Fibroblast of skin of scalp (primary cell): ENCODE measurements at places on chromosomes 16 and 17.

- DNase-seq, result no peak
Measured at GRCh38 chr16:4689864-4690704, 3.3 kb upstream of the NUDT16L1 start.

GRCh38 chr17:74491626-74492025 lies 25.2 kb downstream of the CD300A start:
- no peak for DNase-seq

DNA sequence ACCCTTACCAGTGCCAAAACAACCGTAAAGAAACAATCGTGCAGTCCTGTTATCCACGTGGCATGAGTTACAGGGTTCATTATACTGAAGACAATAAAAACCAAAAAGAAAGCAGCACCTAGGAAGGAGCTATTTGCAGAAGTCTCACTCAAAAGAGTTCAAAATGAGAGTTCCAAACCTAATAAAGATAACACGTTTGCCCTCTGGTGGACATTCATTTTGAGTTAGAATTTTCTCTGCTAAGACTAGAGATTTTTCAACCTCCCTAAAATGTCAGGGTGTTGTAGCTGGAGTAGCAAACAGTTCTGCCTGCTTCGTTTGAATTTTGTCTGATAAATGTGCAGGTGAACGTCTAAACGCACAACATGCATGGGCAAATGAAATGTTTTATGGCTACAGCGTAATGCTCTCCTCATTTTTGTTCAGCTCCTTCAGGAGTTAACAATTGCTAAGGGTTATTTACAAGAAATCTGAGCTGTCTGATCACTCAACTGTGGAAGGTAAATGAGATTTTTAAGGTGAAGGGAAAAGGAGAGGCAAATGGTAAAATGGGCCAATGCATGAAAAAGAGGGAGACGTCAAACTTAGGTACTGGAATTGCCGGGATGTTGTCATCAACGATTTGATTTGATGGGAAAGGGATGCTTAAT lies 1067.9 kb upstream of the EEF2KMT start:
- no peak for DNase-seq

DNA sequence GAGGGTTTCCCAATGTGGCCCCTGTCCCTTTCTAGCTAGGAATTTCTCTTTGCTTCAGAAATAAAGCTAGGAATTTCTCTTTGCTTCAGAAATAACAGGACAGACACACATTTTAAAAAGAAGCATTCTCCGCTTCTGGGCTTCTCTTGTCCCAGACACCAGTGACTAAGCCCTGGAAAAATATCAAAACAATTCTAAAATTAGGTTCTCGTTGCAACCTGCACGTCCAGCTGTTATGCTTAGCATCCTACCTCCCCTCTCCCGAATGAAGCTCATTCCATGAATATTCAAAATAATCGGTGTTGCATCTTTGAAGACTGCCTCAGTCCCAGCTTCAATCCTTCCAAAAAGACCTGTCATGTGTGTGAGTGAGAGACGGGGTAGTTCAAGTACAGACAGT lies 45.6 kb upstream of the WSCD1 start:
- no peak for DNase-seq

GRCh38 chr16:5903153-5903552 lies 805.6 kb upstream of the EEF2KMT start:
- no peak for DNase-seq

DNA sequence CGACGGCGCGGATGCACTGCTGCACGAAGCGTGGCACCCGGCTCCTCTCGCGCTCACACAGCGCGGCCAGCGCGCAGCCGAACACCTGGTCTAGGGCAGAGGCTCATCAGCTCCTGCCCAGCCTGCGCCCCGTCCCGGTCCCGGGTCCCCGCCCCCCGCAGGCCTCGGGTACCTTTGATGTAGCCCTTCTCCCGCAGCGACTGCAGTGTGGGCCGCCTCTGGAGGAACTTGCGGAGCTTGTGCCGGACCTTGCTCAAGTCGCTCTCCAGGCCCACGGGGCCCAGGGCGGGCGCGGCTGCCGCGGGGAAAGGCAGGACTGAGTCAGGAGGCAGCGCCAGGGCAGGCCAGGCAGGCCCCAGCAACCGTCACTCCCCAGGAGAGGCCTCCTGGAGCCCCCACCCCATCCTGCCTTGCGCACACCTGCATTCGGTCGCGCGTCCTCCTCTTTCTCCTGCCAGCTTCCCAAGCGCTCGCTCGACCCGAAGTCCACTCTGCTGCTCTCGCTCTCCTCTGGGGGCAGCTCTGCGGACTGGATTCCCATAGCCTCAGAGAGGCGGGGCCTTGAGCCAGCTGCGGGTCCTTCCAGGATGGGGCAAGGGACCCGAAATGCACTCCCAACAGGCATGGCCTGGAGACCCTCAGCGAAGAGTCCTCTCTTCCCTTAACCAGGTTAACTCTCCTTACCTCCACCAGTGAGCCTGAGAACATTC lies 36.0 kb downstream of the ARHGAP27 start:
- no peak for DNase-seq

DNA sequence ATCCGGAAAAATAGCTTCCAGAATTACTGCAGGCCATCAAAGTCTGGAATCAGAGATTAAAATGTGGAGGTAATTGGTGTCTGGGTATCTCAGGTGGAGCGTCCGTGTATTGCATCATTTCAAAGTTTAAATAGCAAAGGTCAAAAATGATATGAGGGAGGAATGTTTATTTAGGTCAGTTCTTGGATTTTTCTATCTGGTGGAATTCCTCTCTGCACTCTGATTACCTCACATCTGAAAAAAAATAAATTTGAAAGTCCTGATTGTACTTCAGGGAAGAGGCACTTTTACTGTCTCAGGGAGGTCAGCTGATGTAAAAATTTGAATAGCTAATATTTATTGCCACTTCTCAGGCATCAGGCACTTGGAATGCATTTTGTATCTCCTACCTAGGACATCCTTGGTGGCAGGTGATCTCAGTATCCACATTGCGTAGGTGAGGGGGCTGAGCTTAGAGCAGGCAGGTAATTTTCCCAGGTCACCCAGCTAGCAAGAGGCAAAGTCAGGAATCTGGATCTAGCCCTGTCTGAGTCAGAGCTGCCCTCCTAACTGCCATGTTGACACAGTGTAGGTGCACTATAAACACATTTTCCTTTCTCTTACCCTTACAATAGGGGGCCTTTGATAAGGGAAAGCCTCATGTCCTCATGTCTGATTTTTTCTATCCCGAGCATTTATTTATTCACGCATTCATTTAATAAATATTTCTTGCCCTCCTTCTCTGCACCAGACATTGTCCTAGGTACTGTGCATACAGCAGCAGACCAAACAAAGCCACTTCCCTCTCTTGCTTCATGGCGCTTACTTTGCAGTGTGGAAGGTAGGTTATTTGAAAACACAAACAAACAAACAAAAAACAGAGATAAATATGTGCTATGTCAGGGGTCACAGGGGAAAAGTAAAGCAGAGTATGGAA lies 454.3 kb downstream of the HAPSTR1 start:
- DNase-seq, result no peak

- DNase-seq, result peak; percentile 94
Measured at GRCh38 chr17:44533533-44534246, 23.6 kb upstream of the FZD2 start.

- no peak for DNase-seq
Measured at GRCh38 chr17:3915581-3915994, 677 bp downstream of the P2RX1 start.

GRCh38 chr17:55830699-55831471 lies 80.0 kb downstream of the PCTP start:
- DNase-seq, result no peak

DNA sequence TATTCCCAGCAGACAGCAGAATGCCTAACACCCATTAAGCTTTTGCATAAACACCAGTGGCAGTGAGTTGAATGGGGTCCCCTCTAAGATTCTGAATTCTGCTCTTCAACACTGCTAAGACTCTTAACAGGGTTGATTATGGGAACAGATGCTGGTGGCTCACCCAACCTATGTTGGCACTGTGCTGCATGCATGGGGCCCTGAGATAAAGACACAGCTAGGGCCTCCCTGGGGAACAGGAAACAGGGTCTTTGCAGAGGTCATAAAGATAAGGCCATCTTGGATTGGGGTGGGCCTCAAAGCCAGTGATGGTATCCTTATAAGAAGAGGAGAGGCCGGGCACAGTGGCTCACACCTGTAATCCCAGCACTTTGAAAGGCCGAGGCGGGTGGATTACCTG lies 190.8 kb downstream of the SLC39A11 start:
- DNase-seq, result no peak

DNA sequence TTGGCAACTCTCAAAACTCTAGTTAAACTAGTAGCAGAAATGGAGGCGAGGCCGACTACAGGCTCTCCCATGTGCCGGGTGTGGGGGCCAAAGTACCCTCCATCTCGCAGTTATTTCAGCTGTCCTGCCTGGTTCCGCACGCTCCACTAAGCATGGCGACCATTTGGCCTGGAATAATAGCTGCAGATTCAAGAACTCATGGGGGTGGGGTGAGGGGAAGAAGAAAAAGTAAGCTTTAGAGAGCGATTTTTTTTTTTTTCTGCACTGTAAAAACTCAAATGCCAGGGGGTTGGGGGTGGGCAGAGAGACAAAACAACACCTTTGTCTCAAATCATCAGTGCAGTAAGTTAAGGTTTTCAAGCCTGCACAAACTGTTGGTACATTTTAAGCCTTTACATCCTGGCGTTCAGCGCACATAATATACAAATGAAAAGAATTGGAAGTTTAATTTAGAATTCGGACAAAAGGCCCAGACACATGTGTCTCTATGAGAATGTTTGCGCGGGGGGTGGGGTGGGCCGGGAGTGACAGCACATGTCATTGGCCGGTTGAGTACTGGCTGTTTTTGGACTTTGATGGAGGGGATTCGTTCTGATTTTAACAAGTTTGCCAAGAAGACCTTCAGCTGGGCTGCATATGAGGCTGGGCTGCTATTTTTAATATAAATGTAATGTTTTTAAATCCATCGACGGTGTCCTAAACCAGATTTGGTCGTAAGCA lies 694.7 kb upstream of the SALL1 start:
- DNase-seq, result no peak

GRCh38 chr16:74083541-74083940 lies 213.1 kb upstream of the PSMD7 start:
- DNase-seq, result no peak

DNA sequence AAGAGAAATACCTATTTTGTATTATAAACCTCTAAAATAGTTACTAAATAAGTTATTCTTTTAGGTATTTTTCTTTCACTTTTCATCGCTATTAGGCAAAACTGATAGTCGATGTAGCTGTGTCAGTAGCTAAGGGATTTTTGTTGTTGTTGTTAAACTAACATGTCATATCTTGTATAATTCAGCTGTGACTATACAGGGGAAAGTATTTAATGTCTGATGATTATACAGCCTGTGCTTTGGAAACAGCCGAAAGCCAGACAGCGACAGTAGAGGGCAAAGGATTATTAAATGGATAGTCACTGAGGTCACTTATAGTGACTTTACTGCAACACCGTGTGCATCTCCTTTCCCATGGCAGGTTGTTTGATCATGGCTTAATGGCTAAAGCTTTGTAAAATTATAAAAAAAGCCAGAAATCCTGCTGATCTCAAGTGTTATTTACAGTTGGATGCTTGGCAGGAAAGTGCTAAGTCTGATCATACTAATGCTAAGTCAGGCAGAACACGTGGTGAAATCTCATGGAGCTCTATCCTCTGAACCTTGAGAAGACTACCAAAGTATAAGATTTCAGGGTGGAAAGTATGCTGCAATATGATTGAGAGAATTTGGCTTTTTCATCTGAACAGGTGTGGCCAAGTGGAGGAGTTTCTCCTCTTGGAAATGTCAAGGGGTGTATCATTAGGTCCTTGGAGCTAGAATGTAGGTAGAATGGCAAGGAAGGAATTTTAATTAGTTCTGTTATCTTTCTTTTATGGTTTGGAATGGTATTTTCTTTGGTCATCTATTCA lies 88.4 kb downstream of the FTO start:
- DNase-seq, result no peak

DNA sequence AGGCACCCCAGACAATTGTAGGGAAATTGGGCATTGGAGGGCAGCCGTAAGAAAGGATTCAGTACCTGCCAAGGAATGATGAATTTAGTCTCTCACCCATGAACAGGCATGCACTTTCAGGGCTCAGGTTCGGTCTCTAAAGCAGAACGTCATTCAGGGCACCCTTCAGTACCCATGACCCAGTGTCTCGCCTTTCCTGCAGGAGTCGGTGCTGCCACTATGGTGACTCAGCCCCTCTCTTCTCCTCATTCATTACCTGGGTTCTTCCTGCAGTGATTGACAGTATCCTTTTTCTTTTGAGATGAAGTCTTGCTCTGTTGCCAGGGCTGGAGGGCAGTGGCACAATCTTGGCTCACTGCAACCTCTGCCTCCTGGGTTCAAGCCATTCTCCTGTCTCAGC lies 8.4 kb downstream of the SOST start:
- DNase-seq, result no peak

- DNase-seq, result no peak
Measured at GRCh38 chr16:11236461-11237254, 19.3 kb downstream of the SOCS1 start.

DNA sequence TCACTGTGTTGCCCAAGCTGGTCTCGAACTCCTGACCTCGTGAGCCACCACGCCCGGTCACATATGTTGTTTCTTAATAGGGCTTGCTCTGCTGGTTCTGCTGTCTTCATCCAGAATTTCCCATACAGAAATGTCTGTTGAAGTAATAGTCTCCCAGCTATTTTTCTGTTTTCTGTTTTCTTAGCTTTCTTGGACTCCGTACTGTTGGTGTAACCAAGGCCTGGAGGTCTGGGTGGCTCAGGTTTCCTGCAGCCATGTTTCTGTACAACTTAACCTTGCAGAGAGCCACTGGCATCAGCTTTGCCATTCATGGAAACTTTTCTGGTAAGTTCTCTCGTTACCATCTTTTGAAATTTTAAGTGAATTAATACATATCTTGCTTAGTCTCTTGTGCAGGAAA lies 2.8 kb downstream of the SF3B3 start:
- no peak for DNase-seq

DNA sequence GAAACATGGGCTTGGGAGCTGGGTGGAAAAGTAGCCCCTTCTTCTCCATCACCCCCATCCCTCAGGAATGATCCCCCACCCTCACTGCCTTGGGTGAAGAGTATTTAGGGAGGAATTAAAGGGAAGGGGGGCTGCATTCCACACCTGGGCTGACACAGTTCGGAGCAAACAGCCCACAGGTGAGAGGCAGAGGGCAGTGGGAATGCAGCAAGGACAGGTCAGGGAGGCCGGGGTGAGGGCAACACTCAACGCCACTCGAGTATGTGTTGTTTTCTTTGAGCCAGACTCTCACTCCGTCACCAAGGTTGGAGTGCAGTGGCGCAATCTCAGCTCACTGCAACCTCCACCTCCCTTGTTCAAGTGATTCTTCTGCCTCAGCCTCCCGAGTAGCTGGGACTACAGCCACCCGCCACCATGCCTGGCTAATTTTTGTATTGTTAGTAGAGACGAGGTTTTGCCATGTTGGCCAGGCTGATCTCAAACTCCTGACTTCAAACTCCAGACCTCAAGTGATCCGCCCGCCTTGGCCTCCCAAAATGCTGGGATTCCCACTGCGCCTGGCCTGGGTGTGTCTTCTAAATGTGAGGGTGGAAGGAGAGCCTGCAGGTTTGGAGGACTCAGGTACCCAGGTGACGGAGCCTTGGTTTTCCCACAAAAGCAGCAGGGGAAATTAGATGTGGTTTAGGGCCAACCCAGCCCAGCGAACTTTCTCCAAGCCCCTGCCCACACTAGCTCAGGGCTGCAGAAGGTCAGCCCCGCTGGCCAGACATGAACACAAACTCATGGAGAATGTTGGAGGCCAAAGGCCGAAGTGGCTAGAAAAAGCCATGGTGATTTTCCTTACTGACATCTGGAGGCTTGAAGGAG lies 21.2 kb upstream of the ITGA3 start:
- no peak for DNase-seq

- peak; percentile 42 for DNase-seq
Measured at GRCh38 chr16:12176051-12176450, 199.5 kb downstream of the SNX29 start.
